ENCODE measurements at places on chromosomes 6 and 20. TPM values are rescaled to one million over a fixed set of nuclear protein-coding genes. Genes with fewer than 3 reads are reported as not detected.

GRCh38 chr6:102387326-102388033 is 994.0 kb downstream of the GRIK2 start:
- no peak for DNase-seq

DNA sequence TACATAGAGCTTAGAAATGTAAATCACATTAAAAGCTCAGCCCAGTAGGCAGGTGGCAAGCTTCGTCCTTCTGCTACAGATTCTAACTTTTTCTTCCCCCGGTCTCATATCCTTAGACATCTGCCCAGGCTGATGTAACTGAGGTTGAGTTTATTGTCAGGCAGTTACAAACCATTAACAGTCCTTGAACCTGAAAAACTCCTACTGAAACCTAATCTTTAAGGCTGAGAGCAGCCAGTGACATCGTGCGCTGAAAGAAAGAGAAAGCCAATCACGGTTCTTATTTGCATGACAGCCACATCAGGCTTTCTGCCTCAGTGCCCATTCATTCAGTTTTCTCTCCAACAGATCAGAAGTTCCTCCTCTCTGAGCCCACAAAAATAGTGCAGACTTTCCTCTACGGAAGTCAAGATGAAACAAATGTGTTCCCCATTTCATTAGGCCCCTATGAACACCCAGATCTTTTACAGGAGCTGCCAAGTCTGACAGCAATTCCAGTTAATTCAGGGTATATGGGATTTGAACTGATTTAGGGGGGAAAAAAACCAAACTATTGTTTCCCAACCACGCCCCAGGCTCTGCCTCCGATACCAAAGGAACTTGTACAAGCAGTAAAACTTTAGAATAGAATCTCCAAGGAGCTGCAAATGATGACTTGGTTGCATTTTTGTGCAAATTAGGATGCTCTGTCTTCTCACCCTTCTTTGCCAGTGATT is at the start of gene NHSL1:
Gene NHSL1 (minus strand): TSS at position 192 of the 716 bp plus-strand sequence. CDS start 204 bp downstream, outside the sequence.
- no peak for DNase-seq

DNA sequence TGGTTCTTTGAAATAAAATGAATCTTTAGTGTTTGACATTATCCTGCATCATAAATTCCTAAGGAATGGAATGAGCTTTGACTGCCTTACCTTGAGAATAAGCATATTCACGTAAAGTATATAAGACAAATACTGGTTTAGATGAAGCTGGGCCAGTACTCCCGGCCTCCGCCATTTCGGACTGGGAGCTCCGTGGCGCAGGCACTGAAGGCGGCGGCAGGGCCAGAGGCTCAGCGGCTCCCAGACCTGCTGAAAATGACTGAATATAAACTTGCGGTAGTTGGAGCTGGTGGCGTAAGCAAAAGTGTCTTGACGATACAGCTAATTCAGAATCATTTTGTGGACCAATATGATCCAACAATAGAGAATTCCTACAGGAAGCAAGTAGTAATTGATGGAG is 76.2 kb upstream of the FAM83B start:
- no peak for DNase-seq

DNA sequence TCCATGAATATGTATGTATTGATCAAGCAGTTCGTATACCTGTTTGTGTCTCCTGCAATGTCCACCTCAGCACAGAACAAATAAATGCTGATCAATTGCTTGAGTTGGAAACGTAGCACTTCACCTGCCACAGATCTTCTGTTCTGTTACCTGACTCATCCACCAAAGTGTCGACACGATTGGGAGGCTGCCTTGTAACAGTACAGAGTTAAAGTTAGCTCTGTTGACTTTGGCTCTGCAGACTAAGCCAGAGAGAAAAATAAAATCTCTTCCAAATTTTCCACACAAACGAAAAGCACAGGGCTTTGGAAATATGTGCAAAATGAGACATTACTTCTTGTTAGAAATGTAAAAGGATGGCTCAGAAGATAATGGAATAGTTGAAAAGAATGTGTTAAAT is 245.4 kb downstream of the NRN1 start:
- no peak for DNase-seq

The RAB44 gene
- 0.04 TPM for polyA plus RNA-seq

The SCGN gene
- 224 TPM for polyA plus RNA-seq

The ADGB gene
- not detected for polyA plus RNA-seq

GRCh38 chr20:62219992-62220665 is at the start of gene HRH3:
Gene HRH3, minus strand, starts transcription at chr20:62220278. Its CDS starts 308 bp downstream, at chr20:62219970.
- no peak for DNase-seq

GRCh38 chr6:40406175-40406574 is 181.0 kb downstream of the LRFN2 start:
- no peak for DNase-seq

DNA sequence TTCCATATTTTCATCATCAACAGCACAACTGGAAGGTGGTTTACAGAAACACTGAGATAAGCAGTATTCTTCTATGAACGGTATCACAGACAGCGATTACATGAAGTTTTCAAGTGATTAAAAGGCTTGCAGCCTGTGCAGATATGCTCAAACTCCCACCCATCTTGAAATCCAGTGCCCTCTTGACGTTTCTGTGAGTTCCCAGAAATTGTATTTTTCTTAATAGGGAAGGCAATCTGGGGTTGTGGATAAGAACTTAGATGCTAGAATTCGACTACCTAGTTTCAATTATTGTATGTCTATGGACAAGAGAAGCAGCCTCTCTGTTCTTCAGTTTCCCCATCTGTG is 290.3 kb downstream of the ZNF217 start:
- DNase-seq = no peak

The PPP1R16B gene
- polyA plus RNA-seq = 1.1 TPM

GRCh38 chr20:44467289-44467883 is 8.3 kb upstream of the TTPAL start:
- DNase-seq = no peak

DNA sequence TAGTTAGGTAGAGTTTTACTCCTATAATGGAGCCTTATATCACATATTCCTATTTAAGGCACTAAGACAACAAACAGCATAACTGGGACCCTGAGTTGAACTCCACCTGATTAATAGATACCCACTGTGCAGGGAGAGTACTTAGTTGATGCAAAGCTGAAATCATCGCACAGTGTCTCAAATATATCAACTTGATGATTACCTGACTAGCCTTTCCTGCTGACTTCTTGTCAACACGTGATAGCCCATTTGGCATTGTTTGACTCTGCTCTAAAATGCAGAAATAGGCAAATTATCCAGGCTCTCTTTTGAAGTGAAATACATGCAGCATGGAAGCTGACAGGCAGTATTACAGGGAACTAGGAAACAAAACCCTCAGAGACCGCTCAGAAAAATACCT is 154.6 kb upstream of the HDAC2 start:
- DNase-seq = no peak

The PLA2G7 gene
- 0.19 TPM for polyA plus RNA-seq

The ADGRF1 gene
- polyA plus RNA-seq = 0.56 TPM

DNA sequence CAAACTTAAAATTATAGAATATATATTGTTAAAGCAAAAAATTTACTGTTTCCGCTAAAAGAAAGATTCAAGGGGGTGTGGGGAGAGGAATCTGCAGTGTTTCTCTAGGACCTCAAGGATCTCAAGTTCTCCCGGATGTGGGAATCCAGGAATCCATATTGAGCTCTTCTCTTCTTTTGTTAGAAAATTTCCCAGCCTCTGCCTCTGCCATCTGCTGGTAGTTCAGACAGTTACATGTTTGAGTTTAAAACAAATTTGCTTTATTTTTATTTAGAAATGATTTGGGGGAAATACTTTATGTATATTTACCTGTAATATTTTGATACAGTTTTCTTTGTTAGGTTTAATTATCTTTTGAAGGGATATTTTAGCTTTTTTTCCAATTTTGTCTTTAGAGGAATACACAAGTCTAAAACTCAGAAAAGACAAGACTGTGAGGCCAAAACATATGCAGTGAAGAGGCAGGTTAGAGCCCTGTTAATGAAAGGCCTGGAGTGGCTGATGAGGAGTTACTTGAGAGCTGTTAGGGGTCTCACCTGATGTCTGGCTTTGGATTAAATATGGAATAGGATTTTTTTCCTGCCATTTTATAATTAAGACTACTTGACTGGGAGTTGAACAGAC is 268.8 kb downstream of the ARID1B start:
- DNase-seq = no peak

- no peak for DNase-seq
These were observed 262.0 kb downstream of the HIVEP2 start for GRCh38 chr6:142682985-142683384.

DNA sequence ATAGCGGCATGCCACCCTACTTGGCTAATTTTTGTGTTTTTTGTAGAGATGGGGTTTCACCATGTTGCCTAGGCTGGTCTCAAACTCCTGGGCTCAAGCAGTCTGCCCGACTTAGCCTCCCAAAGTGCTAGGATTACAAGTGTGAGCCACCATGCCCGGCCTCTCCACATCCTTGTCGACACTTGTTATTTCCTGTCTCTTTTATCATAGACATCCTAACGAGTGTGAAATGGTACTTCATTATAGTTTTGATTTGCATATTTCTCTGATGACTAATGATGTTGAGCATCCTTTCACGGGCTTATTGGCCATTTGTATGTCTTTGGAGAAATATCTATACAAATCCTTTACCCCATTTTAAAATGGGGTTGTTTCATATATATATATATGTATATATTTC is 39.0 kb upstream of the ASXL1 start:
- no peak for DNase-seq

The NDRG3 gene
- polyA plus RNA-seq = 7.9 TPM

GRCh38 chr6:99369533-99369932 is 20.1 kb upstream of the FAXC start:
- DNase-seq = no peak

GRCh38 chr20:16293590-16293989 is 279.7 kb downstream of the KIF16B start:
- DNase-seq = no peak

GRCh38 chr6:2028457-2029038 is 216.9 kb downstream of the GMDS start:
- no peak for DNase-seq

DNA sequence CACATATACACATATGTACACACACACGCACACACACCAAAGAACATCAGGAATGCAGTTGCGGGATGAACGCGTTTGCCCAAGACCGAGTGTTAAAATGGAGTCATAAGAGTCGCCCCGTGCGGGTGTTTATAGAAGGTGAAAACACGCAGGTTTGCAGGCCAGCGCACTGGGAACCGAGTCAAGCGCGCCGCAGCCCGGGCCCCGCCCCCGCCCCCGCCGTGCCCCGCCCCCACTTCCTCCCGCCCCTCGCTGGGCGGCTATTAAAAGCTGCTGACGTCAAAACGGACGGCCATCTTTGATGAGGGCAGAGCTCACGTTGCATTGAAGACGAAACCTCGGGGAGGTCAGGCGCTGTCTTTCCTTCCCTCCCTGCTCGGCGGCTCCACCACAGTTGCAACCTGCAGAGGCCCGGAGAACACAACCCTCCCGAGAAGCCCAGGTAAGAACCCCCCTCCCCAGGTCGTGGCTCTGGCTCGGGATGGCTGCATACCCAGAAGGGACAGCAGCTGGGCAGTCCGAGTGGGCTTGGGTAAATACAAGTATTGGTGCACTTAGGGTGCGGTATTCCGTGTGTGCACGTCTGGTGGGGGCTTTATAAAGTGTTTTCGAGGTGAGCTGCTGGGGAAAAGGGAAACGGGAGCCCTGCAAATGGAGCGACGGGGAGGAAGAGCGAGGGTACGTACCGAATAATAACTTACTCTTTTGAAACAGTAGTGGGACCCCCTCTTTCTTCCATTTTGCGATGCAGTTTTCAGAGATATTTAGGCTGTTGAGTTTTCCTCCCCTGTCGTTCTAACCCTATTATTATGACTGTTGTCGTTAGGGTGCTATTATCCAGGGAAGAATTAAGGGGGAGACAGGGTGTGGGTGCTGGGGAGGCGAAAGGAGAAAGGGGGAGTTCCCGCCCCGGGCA is at the start of gene SNAP25:
Gene SNAP25 (plus strand): TSS at position 295 of the 916 bp plus-strand sequence. CDS start 56,662 bp downstream, outside the sequence.
- peak; percentile 46 for DNase-seq

The PRSS35 gene
- 0.30 TPM for polyA plus RNA-seq

The RSPO3 gene
- 2.3 TPM for polyA plus RNA-seq

DNA sequence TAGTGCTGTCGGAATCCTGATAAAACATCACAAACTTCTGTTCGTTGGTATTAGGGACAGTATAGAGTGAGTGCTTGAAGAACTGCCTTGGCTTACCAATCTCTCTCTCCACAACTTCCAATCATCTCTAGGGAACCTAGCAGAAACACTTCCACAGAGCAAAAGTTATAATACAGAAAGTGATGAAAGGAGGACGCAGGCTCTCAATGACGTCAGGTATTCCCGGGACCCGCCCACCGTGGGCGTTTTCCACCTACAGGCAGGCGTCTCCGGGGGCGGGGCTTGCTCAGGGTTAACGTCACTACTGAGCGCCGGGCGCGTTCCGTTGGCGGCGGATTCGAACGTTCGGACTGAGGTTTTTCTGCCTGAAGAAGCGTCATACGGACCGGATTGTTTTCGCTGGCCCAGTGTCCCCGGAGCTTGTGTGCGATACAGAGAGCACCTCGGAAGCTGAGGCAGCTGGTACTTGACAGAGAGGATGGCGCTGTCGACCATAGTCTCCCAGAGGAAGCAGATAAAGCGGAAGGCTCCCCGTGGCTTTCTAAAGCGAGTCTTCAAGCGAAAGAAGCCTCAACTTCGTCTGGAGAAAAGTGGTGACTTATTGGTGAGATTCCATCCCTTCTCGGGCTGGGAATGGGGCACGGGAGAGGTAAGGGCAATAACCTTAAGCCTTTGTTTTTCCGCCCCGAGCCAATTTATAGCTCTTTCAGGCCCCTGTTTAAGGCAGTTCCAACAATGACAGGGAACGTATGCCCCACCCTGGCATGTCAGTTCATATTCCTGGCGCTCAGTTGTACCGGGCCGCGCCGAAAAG is at the start of gene CENPW:
Gene CENPW (plus strand): TSS at position 320 of the 814 bp plus-strand sequence. CDS start 159 bp downstream, at position 479.
- peak; percentile 96 for DNase-seq

The SMPD2 gene
- 15.9 TPM for polyA plus RNA-seq

DNA sequence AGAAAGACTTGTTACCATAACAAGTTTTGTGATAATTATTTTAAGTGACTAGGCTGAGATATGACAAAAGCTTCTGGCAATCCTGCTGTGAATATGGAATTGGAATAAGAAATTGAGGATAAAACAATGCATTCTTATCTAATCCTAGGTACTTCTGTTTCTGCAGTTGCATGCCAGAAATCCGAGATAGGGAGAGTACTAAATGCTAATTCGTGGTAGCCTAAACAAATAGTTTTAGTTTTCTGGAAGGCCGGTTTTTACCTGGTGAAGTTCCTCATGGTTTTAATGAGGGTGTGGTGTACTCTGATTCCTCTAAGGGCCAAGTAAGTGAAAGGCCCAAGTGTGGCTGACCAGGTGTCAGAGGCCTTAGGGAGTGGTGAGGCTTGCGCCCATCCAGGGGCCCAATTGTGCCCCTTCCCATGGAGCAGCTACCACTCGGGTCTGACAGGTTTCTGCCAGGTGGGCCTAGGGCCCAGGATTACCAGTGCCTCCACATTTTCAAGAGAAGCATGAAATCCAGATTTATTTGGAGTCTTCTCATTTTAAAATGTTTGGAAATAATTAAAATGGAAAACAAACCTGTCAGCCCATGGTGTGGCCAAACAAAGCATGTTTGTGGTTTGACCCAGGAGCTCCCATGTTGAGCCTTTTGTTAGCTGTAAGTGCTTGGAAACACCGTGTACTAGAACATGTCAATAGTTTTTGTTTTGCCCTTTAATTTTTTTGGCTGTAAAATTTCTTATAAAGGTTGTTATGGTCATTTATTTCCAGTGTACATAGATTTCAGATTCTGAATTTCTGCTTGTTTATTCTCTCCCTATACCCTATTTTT is 6.6 kb downstream of the PLCB4 start:
- no peak for DNase-seq
